ENCODE measurements at places on chromosomes 2 and 18.

GRCh38 chr18:32019251-32019948 lies 775 bp downstream of the RNF125 start:
- DNase-seq: peak; percentile 23

DNA sequence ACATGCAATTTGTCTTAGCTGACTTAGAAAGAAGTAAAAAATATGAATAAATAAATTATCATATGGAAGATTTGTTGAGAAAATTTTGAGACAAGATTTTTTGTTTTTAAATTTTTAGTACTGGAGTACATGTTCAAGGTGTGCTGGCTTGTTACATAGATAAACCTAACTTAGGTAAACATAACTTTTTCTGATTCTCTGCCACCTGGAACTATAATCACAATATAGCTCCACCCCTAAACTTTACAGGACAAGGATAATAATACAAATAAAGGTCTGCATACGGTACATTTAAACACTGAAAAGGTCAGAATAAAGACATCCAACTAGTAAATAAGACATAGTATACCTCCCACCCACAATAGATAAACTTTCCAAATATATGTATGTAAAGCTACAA lies 330.5 kb downstream of the LRRTM4 start:
- DNase-seq: no peak

DNA sequence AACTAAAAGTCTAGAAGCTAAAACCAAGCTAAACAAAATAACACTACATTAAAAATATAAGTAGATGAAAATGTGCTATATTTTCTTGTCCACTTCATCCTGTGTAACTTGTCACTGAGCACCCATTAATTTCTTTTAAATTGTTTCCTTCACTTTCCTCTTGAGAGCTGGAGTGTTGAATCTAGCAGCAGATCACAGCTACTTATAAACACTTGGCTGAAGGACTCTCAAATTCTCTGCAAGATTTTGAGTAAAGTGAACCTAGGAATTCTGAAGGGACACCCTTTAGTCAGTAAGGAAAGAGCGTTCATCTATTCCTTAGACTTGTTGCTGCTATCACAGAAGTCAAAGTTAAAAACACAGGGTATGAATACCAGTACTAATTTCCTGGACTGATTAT lies 1163.9 kb downstream of the DPP10 start:
- no peak for DNase-seq

DNA sequence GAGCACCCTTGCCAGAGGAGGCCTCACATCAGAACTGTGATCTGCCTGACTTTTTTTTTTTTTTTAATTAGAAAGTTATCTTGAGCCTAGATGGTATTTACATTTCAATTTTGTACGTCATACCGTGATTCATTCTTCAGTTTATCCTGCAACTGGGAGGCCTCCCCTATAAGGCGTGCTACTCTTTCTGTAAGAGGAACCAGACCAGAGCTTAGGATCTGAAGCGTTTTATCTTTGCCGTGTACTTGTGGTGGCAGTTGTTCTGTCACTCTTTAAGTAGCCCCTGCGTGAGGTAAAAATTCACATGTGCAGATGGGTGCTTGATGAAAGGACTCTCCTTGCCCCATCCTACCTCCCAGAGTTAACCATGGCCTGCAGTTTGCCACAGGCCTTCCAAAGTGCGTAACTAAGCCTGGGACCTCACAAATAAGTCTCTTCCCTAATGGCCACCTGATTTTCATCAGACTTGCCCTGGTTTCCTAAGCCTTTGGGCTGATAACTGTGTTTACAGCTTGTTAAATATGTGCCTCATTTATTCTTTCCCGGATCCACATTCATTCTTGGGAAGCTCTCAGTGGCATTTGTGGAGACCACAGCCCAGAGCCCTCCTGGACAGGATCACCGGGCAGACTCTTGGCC lies 96.0 kb downstream of the MTCL1 start:
- DNase-seq: no peak

- no peak for DNase-seq
Measured at GRCh38 chr2:182824767-182825158, 41.7 kb downstream of the FRZB start.

- no peak for DNase-seq
Measured at GRCh38 chr2:1987379-1987778, 243.1 kb upstream of the PXDN start.

- DNase-seq: no peak
Measured at GRCh38 chr2:72145289-72145657, 2.4 kb downstream of the CYP26B1 start.

GRCh38 chr2:195092341-195092740 lies 564.7 kb upstream of the SLC39A10 start:
- DNase-seq: no peak

GRCh38 chr2:67516899-67517530 lies 119.9 kb downstream of the ETAA1 start:
- no peak for DNase-seq

DNA sequence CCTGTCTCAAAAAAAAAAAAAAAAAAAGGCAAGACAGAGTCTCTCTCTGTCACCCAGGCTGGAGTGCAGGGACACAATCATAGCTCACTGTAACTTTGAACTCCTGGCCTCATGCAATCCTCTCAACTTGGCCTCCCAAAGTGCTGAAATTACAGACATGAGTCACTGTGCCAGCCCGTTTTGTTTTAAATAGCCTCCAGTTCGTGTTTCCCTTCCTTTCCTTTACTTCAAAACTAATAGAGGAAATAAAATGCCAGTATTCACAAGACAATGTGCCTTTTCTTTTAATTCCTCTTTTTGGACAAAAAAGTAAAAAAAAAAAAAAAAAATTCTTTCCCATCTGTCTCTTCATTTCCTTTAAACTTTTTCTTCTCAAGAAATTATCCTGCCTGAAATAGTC lies 54.5 kb upstream of the ACMSD start:
- peak; percentile 79 for DNase-seq

- DNase-seq: no peak
Measured at GRCh38 chr2:10581021-10581420, 108.8 kb downstream of the NOL10 start.

- no peak for DNase-seq
Measured at GRCh38 chr18:23930002-23930401, 84.6 kb upstream of the TTC39C start.

- no peak for DNase-seq
Measured at GRCh38 chr2:182050333-182051135, 64.9 kb downstream of the PPP1R1C start.

GRCh38 chr18:70046207-70046606 lies 98.5 kb upstream of the CD226 start:
- no peak for DNase-seq

All from suppressor macrophage treated with lipopolysaccharide for 4 hours (primary cell).